ENCODE measurements at places on chromosomes 12 and 14.

- no peak for DNase-seq
Measured at GRCh38 chr14:95413289-95414215, 93.8 kb upstream of the CLMN start.

- DNase-seq: peak; percentile 69
Measured at GRCh38 chr14:93969082-93969828, 7.1 kb downstream of the ASB2 start.

DNA sequence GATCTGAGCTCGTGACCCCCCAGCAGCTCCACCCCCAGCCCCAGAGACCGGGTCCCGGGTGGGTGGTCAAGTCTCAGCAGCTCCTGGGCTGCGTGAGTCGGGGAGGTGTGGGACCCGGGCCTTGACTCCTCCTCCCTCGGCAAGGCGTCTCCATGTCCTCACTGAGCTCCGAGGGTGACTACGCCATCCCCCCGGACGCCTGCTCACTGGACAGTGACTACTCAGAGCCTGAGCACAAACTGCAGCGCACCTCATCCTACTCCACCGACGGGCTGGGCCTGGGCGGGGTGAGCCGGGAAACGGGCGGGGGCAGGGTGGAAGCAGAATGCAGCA lies 28.1 kb downstream of the PIGH start:
- no peak for DNase-seq

- no peak for DNase-seq
Measured at GRCh38 chr14:25049568-25050268, at the start of gene STXBP6. Gene STXBP6 (minus strand): TSS chr14:25050147. CDS start chr14:24974818, 75,329 bp downstream.

DNA sequence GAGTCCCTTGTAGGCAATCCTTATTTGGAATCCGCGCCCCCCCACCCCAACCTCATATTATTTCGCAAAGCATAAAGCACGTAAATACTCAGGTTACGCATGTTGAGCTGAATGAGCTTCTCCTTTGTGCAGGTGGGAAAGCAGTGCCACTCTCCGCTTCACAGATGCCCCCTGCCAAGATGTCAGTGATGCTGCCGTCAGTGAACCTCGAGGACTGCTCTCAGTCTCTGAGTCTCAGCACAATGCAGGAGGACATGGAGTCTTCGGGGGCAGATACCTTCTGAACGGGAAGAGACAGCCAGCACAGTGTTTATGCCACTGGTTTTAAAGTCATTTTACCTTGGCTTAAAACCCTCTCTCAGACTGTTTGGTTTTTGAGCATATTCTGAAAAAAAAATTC lies 90.1 kb upstream of the DACT1 start:
- no peak for DNase-seq

- peak; percentile 79 for DNase-seq
Measured at GRCh38 chr12:72836194-72836593, 564.0 kb downstream of the TRHDE start.

- no peak for DNase-seq
Measured at GRCh38 chr12:30909349-30910037, 17.1 kb upstream of the TSPAN11 start.

DNA sequence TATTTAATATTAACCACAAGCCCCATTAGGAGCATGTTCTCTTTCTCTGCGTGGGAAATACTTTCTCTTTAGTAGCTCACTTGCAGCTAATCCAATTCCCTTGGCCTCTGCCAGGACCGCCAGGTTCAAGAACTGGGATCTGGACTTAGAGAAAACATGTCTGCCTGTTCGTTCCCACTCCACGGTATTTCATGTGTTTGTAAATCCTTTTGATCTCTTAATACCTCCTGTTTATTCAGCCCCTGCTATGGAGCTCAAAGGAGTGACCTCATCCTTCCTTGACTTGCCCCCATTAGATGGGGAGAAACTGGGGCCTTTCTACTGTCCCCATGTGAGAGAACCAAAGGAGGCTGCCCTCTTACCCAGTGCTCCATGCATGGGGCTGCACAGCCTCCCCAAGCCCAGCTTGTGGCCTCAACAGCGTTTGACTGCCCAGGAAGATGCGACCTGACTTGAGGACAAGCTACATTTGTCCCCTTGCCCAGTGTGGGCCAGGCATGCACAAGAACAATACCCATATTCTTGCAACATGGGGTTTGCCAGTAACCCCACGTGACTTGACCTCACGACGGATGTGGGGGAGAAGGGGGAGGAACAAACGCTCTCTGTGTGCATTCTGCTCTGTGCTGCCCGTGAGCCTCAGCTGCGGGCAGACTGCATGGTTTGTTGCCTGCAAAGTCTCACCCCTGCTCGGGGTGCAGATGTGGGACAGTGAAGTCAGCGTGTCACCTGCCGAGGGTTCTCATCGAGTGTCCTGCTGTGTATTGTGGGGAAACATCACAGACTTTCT lies 30.3 kb downstream of the CD9 start:
- no peak for DNase-seq

DNA sequence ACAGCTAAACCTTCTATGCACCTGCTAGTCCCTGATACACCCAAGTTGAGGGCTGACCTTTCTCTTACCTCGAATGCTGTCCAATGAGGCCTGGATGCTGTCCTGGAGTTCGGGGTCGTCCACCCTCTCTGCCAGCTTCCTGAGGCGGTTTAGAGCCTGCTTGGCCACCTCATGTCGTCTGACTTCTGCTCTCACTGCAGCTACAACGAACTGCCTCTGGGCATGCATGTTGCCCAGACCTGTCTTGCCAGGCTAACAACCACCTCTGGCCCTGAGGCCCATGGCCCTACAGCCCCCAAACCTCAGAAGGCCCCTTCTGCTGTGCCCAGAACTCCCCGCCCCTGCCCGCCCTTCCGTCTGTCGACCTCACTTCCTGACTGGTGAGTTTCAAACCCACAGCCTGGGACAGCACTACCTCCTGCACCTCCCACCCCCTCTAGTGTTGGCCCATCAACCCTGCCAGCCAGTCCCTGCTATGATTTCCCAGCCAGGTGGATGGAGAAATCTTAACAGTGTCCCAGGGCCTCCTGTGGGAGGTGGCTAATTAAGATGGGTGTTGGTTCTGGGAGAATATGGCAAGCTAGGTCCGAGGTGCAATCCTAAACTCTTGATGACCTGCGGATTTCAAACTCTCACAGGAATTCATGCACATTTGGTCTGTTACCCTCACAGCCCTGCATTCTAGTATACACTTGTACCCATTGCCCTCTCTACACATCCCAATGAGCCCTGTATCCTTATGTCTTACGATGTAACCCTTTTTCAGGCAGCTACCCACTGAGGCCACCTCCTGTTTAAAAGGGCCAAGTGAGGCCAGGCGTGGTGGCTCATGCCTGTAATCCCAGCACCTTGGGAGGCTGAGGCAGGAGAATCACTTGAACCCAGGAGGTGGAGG lies 2.7 kb upstream of the TSPAN31 start:
- no peak for DNase-seq

DNA sequence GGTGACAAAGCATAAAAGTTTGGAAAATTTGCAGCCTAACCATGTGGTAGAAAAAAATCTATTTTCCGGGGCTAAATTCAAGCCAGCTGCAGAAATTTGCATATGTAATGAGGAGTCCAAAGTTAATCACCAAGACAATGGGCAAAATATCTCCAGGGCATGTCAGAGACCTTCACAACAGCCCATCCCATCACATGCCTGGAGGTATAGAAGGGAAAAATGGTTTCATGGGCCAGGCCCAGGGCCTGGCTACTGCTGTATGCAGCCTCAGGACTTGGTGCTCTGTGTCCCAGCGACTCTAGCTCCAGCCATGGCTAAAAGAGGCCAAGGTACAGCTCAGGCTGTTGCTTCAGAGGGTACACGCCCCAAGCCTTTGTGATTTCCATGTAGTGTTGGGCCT lies 655.8 kb upstream of the MGAT4C start:
- DNase-seq: no peak

- peak; percentile 20 for DNase-seq
Measured at GRCh38 chr12:57766464-57767304, at the start of gene CYP27B1. Gene CYP27B1 (minus strand): TSS chr12:57767078. CDS start chr12:57767041, 37 bp downstream.

DNA sequence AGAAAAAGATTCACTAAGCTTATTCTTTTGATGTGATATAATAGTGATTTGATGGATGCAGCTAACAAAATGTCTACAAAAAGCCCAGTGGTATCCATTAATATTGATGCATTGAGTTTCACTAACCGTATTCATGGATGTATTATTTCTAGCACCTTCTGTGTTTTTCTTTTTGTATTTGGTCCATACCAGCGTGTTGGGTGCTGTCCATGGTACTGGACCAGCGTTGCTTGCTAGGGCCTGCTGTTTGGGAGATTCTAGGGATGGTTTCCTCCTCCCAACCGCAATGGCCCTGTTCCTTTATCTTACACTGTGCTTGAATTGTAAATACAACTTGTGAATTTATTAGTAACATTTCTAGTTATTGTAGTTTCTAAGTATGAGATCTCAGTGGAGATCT lies 31.7 kb downstream of the ANO4 start:
- DNase-seq: no peak

GRCh38 chr12:90253136-90253535 lies 544.5 kb upstream of the ATP2B1 start:
- no peak for DNase-seq

DNA sequence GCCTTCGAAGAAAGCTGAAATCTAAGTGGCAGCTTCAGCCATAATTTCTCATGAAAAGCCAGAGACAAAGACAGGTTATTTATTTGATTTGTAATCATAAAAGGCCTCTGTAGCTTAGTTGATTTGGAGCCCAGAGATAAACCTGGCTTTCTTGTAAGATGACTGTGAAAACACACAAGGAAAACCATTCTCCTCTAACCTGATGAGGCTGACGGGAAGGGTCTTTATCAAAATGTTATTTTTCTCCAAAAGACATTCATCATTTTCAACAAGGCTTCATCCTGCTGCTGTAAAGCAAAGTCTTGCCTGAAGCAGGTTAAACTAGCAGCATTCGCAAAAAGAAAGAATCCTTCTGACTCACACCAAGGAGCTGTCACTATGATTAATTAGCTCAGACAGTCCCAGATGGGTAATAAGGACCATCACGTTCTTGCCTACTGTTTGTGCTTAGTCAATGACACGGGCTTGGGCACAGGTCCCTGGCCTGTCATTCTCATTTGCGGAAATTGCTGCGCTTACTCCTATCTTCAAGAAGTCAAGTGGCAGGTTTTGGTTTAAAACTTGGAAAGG lies 286.6 kb downstream of the C12orf75 start:
- no peak for DNase-seq

DNA sequence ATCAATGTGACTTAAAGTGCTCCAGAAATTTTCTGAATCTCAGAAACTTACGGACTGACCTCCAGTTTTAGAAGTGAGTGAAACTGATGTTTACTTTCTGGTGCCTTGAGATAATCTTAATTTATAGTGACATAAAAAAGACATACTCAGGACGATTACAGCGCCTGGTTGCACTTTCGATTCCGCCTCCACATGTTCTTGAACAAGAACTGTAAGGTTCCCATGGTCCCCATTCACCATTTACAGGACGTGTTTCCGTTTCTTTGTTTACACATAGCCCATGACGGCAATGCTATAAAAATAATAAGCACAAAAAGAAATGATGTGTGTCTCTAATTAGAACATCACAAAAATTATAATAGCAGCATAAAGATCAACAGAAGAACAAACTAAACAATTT lies 98.2 kb downstream of the ADAMTS20 start:
- DNase-seq: no peak

- no peak for DNase-seq
Measured at GRCh38 chr12:122028165-122028904, 6.7 kb downstream of the BCL7A start.

- DNase-seq: no peak
Measured at GRCh38 chr12:131753005-131753404, 42.1 kb downstream of the SFSWAP start.

DNA sequence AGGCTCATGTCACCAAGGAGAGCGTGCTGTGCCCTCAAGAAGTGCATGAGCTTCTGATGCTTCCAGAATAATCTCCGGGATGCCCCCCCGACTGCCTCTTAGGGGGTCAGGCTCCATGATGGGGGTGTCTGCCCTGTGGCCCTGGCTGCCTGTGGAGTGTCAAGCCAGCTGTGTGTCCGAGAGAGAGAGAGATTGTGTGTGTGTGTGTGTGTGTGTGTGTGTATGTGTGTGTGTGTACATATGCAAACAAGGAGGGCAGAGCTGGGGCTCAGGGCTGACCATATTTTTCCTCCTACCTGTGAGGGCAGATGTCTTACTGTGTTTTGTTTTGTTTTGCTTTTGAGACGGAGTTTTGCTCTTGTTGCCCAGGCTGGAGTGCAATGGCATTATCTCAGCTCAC lies 5.6 kb upstream of the ALDH2 start:
- no peak for DNase-seq

GRCh38 chr14:64730681-64731080 lies 26.5 kb downstream of the PLEKHG3 start:
- DNase-seq: no peak
